ENCODE measurements at places on chromosomes 6 and 20.

GRCh38 chr6:145815309-145816274 is 997 bp upstream of the FBXO30 start:
- H3K27ac ChIP-seq: peak overlapping the region; percentile 96
- H3K4me1 ChIP-seq: peaks cover 22% of the 10 kb centered on the region
- no peaks in the 10 kb centered on the region for H3K27me3 ChIP-seq
- peak overlapping the region; percentile 67 for H3K4me3 ChIP-seq
- peak; percentile 42 for DNase-seq
- no peaks in the 10 kb centered on the region for H3K36me3 ChIP-seq

DNA sequence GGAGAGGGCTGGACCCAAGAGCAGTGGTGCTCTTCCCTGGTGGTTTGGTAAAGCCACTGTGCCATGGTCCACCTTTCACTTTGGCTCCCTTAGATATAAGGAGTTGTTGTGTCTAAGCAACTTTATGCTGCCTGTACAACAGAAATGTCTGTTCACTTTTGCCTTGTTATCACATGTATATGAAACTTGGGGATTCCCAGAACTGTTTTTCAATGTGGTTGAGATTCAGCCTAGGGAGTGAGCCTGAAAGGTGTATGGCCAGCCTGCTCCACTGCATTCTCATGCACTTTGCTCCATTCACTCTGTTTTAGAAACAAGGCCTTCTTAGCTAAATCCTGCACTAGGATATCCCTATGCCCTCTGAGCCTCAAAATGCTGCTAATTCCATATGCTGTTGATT is 234.5 kb upstream of the THEMIS start:
- no peak overlapping the region for H3K4me3 ChIP-seq
- no peak for DNase-seq
- peaks cover 13% of the 10 kb centered on the region for H3K4me1 ChIP-seq
- H3K36me3 ChIP-seq: no peaks in the 10 kb centered on the region

GRCh38 chr6:89840538-89840937 is 10.9 kb downstream of the CASP8AP2 start:
- peak overlapping the region; percentile 49 for H3K27ac ChIP-seq
- peak; percentile 72 for DNase-seq
- H3K4me1 ChIP-seq: peaks cover 8% of the 10 kb centered on the region
- no peak overlapping the region for H3K4me3 ChIP-seq

GRCh38 chr20:61698598-61699494 is 366.8 kb downstream of the TAF4 start:
- H3K4me1 ChIP-seq: no peaks in the 10 kb centered on the region
- no peak for DNase-seq
- H3K27ac ChIP-seq: no peak overlapping the region
- no peak overlapping the region for H3K4me3 ChIP-seq
- no peaks in the 10 kb centered on the region for H3K27me3 ChIP-seq

GRCh38 chr6:151131324-151132007 is 108.3 kb upstream of the AKAP12 start:
- no peak for DNase-seq
- H3K27me3 ChIP-seq: no peaks in the 10 kb centered on the region
- H3K36me3 ChIP-seq: no peaks in the 10 kb centered on the region
- H3K4me1 ChIP-seq: no peaks in the 10 kb centered on the region

- no peaks in the 10 kb centered on the region for H3K27me3 ChIP-seq
- no peaks in the 10 kb centered on the region for H3K36me3 ChIP-seq
- no peak overlapping the region for H3K4me3 ChIP-seq
Observed at GRCh38 chr6:135870722-135871121, 19.2 kb downstream of the PDE7B start.

DNA sequence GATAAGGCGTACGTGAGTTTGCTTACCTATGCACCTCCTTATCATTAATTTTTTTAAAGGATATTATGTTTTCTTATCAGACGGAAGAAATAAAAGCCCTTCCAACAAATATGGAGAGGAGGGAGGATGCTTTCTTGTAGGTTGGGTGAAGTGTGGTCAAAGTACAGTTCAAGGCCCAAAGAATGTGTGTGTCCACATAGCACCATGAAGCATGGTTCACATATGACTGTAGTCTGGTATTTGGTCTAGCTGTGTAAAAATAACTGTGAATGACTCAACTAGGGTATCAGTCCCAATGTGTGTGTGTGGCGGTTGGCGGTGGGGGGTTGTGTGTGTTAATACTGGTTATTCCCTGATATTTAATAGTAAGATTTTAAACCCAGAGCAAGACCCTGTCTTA is 212.7 kb downstream of the TMEM242 start:
- H3K36me3 ChIP-seq: no peaks in the 10 kb centered on the region
- no peak for DNase-seq
- H3K4me1 ChIP-seq: peaks cover 19% of the 10 kb centered on the region
- H3K4me3 ChIP-seq: no peak overlapping the region

- H3K27me3 ChIP-seq: no peaks in the 10 kb centered on the region
- H3K27ac ChIP-seq: no peak overlapping the region
- H3K4me1 ChIP-seq: no peaks in the 10 kb centered on the region
- no peak overlapping the region for H3K4me3 ChIP-seq
- DNase-seq: peak; percentile 89
- H3K36me3 ChIP-seq: no peaks in the 10 kb centered on the region
Observed at GRCh38 chr6:119096721-119097565, 18.5 kb upstream of the FAM184A start.

DNA sequence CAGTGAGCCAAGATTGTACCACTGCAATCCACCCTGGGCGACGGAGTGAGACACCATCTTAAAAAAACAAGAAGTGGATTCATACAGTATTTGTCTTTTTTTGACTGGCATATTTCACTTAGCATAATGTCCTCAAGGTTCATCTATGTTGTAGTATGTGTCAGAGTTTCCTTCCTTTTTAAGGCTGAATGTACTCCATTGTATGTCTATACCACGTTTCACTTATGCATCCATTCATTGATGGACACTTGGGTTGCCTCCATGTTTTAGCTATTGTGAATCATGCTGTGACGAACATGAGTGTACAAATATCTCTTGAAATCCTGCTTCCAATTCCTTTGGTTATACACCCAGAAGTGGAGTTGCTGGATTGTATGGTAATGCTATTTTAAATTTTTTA is 28.9 kb upstream of the FAM83D start:
- DNase-seq: no peak
- H3K27ac ChIP-seq: no peak overlapping the region
- peaks cover 4% of the 10 kb centered on the region for H3K27me3 ChIP-seq
- no peak overlapping the region for H3K4me3 ChIP-seq

DNA sequence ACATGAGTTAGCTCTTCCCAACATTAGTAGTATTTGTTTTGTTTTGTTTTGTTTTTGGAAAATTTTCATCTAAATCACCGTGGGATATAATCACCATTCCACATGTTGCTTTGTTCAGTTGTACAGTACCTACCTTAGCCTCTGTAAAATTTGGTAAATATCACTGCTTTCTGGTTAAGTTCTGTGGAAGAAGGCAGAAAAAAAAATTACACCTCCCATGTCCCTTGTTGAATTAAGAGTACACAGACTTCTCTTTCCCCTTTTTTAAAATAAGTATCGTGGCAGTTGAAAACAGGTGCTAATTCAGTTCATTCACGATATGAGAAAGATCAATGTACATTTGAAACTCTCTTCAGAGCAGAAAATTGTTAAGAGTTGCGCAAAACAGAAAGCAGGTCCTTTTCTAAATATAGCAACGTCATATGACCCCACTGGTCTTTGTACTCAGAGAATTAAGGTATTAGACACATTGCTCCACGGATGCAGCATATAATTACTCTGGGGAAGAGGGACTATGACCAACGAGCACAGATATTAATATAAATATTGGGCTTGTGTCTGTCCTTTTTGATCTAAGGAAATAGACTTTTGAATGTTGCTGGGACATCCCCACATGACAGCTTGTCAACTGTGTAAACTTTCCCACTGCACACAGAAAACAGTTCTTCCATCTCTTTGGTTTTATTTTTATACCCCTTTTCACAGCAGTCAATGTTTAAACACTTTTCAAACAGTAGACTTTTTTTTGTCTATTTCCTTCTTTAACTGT is 58.6 kb upstream of the ZNF217 start:
- H3K27me3 ChIP-seq: no peaks in the 10 kb centered on the region
- peaks cover 30% of the 10 kb centered on the region for H3K4me1 ChIP-seq
- H3K27ac ChIP-seq: peak overlapping the region; percentile 32
- H3K36me3 ChIP-seq: no peaks in the 10 kb centered on the region
- no peak overlapping the region for H3K4me3 ChIP-seq

GRCh38 chr6:33609528-33609927 is 11.6 kb upstream of the ITPR3 start:
- H3K4me1 ChIP-seq: peaks cover 18% of the 10 kb centered on the region
- no peaks in the 10 kb centered on the region for H3K36me3 ChIP-seq
- DNase-seq: peak; percentile 55

GRCh38 chr6:40128127-40128526 is 193.9 kb upstream of the MOCS1 start:
- H3K36me3 ChIP-seq: no peaks in the 10 kb centered on the region
- DNase-seq: no peak

- no peaks in the 10 kb centered on the region for H3K4me1 ChIP-seq
- H3K36me3 ChIP-seq: no peaks in the 10 kb centered on the region
- H3K27ac ChIP-seq: no peak overlapping the region
Observed at GRCh38 chr20:1803932-1804501, 91.2 kb upstream of the SIRPA start.

- no peaks in the 10 kb centered on the region for H3K36me3 ChIP-seq
- no peak overlapping the region for H3K4me3 ChIP-seq
- no peak for DNase-seq
- no peaks in the 10 kb centered on the region for H3K4me1 ChIP-seq
- no peaks in the 10 kb centered on the region for H3K27me3 ChIP-seq
Observed at GRCh38 chr20:16228722-16229121, 344.5 kb downstream of the KIF16B start.

DNA sequence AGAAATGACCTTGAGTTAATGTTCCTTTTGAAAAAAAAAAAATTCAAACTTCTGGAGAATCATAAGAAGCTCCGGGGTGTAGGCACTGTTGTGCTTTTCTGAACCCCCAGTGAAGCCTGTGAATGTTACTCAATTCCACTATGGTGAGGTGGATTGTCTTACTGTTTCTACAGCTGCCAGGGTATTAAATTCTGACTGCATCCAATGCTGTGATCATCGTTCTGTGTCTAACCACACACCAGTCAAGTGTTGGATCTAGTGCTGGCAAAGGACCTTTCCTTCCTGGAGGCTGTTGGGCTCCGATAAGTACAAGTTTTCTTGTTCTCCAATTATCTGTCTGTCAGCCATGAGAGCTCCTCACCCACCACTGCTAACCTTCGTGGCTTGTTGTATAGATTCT is 162.0 kb upstream of the EPHA7 start:
- no peak overlapping the region for H3K4me3 ChIP-seq
- H3K27me3 ChIP-seq: no peaks in the 10 kb centered on the region
- no peak overlapping the region for H3K27ac ChIP-seq
- no peak for DNase-seq

GRCh38 chr20:1664911-1665310 is 7.3 kb upstream of the SIRPG start:
- no peaks in the 10 kb centered on the region for H3K4me1 ChIP-seq
- no peak overlapping the region for H3K27ac ChIP-seq
- DNase-seq: no peak
- H3K36me3 ChIP-seq: no peaks in the 10 kb centered on the region
- no peak overlapping the region for H3K4me3 ChIP-seq

DNA sequence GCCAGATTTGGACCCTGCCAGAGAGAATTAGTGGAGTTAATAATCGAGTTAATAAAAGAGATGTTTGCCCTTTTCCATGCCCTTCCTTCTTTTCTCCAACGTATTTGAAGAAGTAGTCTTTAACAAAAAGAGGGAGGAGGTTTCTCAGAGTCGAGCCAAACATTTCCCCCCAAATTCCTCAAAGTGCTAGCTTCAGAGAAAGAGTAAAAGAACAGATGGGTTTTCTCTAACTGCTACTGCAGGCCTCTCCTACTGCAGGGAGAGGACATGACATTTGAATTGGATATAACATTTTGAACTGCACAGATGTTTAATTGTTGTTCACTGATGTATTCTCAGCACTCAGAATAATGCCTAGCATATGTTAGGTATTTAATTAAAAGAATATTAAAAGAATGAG is 25.5 kb downstream of the RWDD2A start:
- no peak for DNase-seq
- no peaks in the 10 kb centered on the region for H3K36me3 ChIP-seq
- no peak overlapping the region for H3K27ac ChIP-seq
- no peaks in the 10 kb centered on the region for H3K27me3 ChIP-seq
- no peak overlapping the region for H3K4me3 ChIP-seq

- no peak for DNase-seq
- H3K27ac ChIP-seq: no peak overlapping the region
Observed at GRCh38 chr20:44035924-44036323, 121.3 kb downstream of the TOX2 start.

DNA sequence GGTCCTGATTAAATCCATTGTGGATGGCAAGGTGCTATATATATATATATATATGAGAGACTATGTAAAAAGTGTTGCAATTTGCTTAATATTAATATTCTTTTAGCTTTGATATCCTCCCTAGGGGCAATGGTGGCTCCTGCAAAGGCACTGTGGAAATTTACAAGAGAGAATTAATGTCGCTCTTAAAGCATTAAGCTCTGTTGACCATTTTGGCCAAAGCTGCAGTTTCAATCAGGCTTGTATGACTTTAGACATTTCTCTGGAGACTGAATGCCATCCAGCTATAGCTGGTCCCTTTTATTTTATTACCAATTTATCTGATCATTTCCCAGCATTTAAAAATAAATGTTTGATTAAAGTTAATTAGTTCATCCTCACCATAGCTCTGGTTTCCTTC is 155.3 kb downstream of the JARID2 start:
- H3K36me3 ChIP-seq: no peaks in the 10 kb centered on the region
- H3K4me3 ChIP-seq: no peak overlapping the region
- H3K27me3 ChIP-seq: no peaks in the 10 kb centered on the region

GRCh38 chr20:48933017-48933766 is 11.7 kb downstream of the ARFGEF2 start:
- H3K4me3 ChIP-seq: no peak overlapping the region
- H3K27me3 ChIP-seq: no peaks in the 10 kb centered on the region
- H3K36me3 ChIP-seq: no peaks in the 10 kb centered on the region
- peaks cover 15% of the 10 kb centered on the region for H3K4me1 ChIP-seq
- no peak overlapping the region for H3K27ac ChIP-seq

- no peaks in the 10 kb centered on the region for H3K27me3 ChIP-seq
- DNase-seq: no peak
- no peaks in the 10 kb centered on the region for H3K36me3 ChIP-seq
- no peaks in the 10 kb centered on the region for H3K4me1 ChIP-seq
- H3K4me3 ChIP-seq: no peak overlapping the region
Observed at GRCh38 chr20:19457611-19458010, 245.2 kb downstream of the SLC24A3 start.

DNA sequence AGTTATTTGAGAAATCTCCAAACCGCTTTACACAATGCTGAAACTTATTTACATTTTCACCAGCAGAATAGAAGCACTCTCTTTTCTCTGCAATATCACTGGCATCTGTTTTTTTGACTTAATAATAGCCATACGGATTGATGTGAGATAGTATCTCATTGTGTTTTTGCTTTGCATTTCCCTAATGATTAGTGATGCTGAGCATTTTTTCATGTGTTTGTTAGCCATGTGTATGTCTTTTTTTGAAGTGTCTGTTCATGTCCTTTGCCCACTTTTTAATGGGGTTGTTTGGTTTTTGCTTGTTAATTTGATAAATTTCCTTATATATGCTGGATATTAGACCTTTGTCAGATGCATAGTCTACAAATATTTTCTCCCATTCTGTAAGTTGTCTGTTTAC is 73.6 kb downstream of the FBXO5 start:
- DNase-seq: no peak
- H3K36me3 ChIP-seq: no peaks in the 10 kb centered on the region
- no peaks in the 10 kb centered on the region for H3K4me1 ChIP-seq
- no peak overlapping the region for H3K27ac ChIP-seq
- H3K27me3 ChIP-seq: no peaks in the 10 kb centered on the region

GRCh38 chr6:26322645-26323482 is 42.1 kb upstream of the BTN3A2 start:
- H3K36me3 ChIP-seq: no peaks in the 10 kb centered on the region
- peak overlapping the region; percentile 47 for H3K4me3 ChIP-seq
- DNase-seq: peak; percentile 65
- H3K27me3 ChIP-seq: peaks cover 7% of the 10 kb centered on the region
- H3K4me1 ChIP-seq: peaks cover 13% of the 10 kb centered on the region
- H3K27ac ChIP-seq: no peak overlapping the region
